ENCODE measurements at places on chromosomes 5 and 9. TPM values are rescaled to one million over a fixed set of nuclear protein-coding genes. Genes with fewer than 3 reads are reported as not detected.

Gene FBP1
- 1.2 TPM for total RNA-seq

Gene FOXD4L5
- not detected for total RNA-seq

DNA sequence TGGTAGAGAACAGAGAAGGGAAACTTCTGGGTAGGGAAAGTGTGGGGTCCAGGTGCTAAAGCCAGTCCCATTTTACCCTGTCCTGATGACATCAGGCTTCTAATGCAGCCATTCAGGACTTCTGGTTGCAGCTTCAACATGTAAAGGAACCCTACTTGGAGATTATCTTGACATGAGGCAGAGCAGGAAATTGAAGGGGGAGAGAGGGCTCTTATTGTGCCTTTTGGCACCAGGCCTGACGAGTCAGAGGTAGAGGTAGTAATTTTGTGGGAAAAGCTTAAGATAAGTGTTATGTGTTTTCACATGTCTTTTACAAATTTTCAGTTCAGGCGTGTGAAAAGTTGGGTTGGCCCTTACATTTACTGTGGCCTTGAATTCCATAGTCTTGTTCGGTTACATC lies 102.4 kb upstream of the APC start:
- H3K4me3 ChIP-seq, result no peak overlapping the region
- H3K27me3 ChIP-seq, result no peaks in the 10 kb centered on the region
- H3K27ac ChIP-seq, result no peak overlapping the region
- no peaks in the 10 kb centered on the region for H3K4me1 ChIP-seq
- H3K36me3 ChIP-seq, result no peaks in the 10 kb centered on the region

GRCh38 chr9:35237311-35237710 lies 75.5 kb downstream of the UNC13B start:
- H3K27ac ChIP-seq, result no peak overlapping the region
- H3K4me1 ChIP-seq, result no peaks in the 10 kb centered on the region
- H3K4me3 ChIP-seq, result no peak overlapping the region
- peak; percentile 49 for DNase-seq
- peaks cover 11% of the 10 kb centered on the region for H3K36me3 ChIP-seq

DNA sequence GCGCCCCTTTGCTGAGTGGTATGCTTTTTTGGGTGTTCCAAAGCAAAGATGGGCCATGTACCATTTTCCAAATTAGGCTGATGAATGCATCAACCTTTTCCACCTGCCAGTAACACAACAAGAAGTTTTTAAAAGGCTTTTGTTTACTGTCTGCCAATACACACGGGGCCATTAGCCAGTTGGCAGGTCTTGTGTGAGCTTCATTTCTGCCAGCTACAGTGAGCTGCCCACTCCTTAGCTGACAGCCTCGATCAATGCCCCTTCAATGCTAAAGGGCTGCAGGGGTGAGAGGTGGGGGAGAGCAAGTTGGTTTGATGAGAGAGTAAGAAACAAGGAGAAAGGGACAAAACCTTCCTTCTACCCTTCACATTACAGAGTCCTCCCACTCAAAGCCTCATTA lies 128.7 kb downstream of the C5orf15 start:
- H3K27ac ChIP-seq, result no peak overlapping the region
- no peak overlapping the region for H3K4me3 ChIP-seq
- no peaks in the 10 kb centered on the region for H3K36me3 ChIP-seq
- no peak for DNase-seq

DNA sequence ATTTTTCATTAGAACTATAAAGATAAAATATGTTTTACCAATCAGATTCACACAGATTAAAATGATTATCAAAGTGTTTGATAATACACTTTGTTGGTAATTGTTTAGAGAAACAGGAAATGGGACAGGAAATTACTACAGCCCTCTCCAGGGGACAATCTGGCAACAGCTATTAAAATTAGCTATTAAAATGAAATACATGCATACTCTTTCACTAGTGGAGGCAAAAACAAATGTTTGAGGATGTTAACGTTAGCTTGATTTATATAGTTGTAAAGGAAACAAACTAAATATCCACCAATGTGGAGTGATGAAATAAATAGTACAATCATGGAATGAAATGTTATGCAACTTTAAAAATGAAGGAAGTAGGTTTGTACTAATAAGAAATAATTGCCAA lies 53.7 kb downstream of the TARS1 start:
- H3K4me3 ChIP-seq, result no peak overlapping the region
- no peaks in the 10 kb centered on the region for H3K36me3 ChIP-seq
- H3K4me1 ChIP-seq, result no peaks in the 10 kb centered on the region
- H3K27me3 ChIP-seq, result no peaks in the 10 kb centered on the region

GRCh38 chr5:133930061-133930812 lies 38.2 kb downstream of the C5orf15 start:
- no peak overlapping the region for H3K27ac ChIP-seq
- H3K36me3 ChIP-seq, result no peaks in the 10 kb centered on the region
- no peak for DNase-seq
- H3K4me3 ChIP-seq, result no peak overlapping the region
- H3K27me3 ChIP-seq, result no peaks in the 10 kb centered on the region
